IMR-90 (cell line): ENCODE measurements at places on chromosomes 11 and 22. TPM values are rescaled to one million over a fixed set of nuclear protein-coding genes. Genes with fewer than 3 reads are reported as not detected.
A peak's percentile ranks its signal among the peaks of the same experiment; 100 is the strongest.

DNA sequence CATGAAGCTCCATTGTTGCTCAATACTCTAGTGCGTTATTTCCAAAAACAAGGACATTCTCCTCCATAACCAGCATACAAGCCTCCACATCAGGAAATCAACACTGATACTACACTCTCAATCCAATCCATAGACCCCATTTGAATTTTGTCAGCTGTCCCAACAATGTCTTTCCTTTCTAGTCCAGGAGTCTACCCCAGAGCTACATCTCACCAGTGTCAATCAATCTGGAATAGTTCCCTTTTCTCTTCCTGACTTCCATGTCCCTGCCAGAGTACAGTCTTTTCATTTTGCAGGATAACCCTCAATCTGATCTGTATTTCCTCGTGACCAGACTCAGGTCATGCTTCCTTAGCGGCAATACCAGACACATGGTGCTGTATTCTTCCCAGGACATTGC is 43.0 kb downstream of the TCF20 start:
- no peaks in the 10 kb centered on the region for H3K27me3 ChIP-seq
- H3K36me3 ChIP-seq: no peaks in the 10 kb centered on the region
- H3K4me3 ChIP-seq: no peak overlapping the region
- DNase-seq: no peak

GRCh38 chr11:58316142-58316541 is 42.7 kb downstream of the OR5B17 start:
- peaks cover 13% of the 10 kb centered on the region for H3K4me1 ChIP-seq
- peak overlapping the region; percentile 98 for H3K27ac ChIP-seq
- peak; percentile 80 for DNase-seq
- no peaks in the 10 kb centered on the region for H3K27me3 ChIP-seq
- no peaks in the 10 kb centered on the region for H3K36me3 ChIP-seq

DNA sequence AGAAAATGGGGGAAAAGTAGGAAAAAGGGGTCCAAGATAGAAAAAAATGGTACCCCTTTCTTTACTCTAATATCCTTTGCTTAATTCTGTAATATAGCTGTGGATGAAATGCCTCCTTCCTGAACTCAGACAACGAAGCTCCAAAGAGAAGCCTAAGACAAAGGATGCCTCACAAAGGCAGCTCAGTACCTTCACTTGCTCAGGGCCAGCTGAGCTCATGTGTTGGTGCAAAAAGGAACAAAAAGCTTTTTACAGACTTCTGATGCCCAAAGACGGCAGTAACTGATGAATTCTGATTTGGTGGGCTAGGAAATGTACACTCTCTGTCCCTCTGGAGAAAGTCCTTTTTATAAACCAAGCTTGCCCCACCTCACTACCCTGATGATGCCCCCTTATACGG is 77.5 kb downstream of the DENND5A start:
- H3K4me3 ChIP-seq: no peak overlapping the region
- no peak for DNase-seq
- H3K36me3 ChIP-seq: peaks cover 27% of the 10 kb centered on the region
- no peak overlapping the region for H3K27ac ChIP-seq

DNA sequence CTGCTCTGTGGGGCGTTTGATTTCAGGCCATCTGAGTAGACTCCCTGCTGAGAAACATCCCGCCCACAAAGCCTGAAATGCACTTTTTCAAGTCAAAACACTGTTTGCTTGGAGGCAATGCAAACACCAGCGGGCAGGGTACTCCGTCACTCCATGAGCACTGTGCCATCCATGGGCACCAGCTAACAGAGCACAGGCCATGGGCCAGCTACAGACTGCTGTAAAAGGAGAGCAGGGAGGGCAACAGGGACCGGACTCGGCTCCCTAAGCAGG is 16.6 kb upstream of the EFCAB6 start:
- H3K27ac ChIP-seq: peak overlapping the region; percentile 69
- H3K4me3 ChIP-seq: no peak overlapping the region
- H3K4me1 ChIP-seq: peaks cover 44% of the 10 kb centered on the region
- H3K27me3 ChIP-seq: no peaks in the 10 kb centered on the region

GRCh38 chr11:15943418-15944197 is 412.7 kb downstream of the SOX6 start:
- no peaks in the 10 kb centered on the region for H3K36me3 ChIP-seq
- DNase-seq: no peak
- H3K4me3 ChIP-seq: no peak overlapping the region
- no peaks in the 10 kb centered on the region; the same call in 1 of the 2 replicates for H3K4me1 ChIP-seq
- H3K27me3 ChIP-seq: no peaks in the 10 kb centered on the region
- H3K27ac ChIP-seq: no peak overlapping the region

Gene DCDC1
- under 0.01 TPM in 1 of 2 replicates, not detected in the other for total RNA-seq

Gene NRXN2
- 0.18 and 0.28 TPM in 2 replicates for total RNA-seq

Gene ADAMTS8
- total RNA-seq: under 0.01 TPM in 2 replicates
